Stimulated activated CD4-positive, alpha-beta T cell treated with anti-CD3 and anti-CD28 coated beads, TNF-alpha, amount 100 ng/mL, for 1 hour (primary cell): ENCODE measurements at places on chromosomes 2 and 18.

DNA sequence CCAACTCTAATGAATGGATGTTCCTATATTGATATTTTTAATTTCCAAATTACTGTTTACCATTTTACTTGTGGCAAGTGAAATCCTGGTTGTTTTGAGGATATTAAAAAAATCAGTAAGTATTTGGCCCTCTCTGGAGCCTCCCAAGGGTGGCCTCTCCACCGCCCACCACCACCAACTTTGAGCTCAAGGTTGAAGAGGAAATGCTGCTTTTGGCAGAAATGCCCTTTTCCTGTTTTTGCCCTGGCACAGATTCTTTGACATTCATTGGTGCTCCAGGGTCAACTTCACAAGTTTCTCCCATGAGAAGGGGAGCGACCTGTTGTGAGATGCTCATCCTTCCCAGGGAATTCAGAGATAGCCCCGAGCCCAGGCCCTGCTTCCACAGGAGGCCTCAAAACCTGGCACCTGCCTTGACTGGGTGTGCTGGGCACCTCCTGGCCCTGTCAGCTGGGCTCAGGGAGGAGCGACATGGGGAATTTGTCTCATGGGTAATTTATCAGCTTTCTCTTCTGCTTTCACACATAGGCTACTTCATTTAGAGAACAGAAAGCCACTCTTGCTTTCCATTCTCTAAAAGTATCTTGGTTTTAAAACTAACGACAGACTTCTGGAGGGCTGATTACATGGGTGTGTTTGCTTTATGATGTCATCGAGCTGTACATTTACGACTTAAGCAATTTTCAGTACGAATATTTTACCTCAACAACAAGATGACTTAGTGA, 6.9 kb downstream of the CD8A start:
- no peak for DNase-seq

DNA sequence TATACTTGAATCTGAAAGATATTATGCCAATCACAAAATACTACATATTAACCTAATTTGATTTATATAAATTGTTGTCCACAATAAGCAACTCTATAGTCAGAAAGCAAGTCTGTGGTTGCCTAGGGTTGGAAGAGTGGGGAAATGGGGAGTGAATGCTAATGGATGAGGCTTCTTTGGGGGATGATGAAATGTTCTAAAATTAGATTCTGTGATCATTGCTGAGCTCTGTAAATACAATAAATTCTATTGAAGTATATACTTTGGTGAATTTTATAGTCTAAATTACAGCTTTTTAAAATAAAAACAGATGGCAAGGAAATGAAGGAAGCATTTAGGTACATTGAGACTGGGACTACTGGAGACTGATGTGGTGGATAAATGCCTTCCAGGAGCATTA, 275.5 kb downstream of the MBD2 start:
- no peak for DNase-seq

- DNase-seq = no peak
Observed at GRCh38 chr2:43102366-43103092, 123.9 kb downstream of the ZFP36L2 start.

GRCh38 chr2:141554810-141555209, 576.0 kb downstream of the LRP1B start:
- no peak for DNase-seq

- DNase-seq = no peak
Observed at GRCh38 chr2:67389286-67389685, 7.8 kb upstream of the ETAA1 start.

- DNase-seq = no peak
Observed at GRCh38 chr2:227643990-227644551, 22.5 kb upstream of the SCYGR5 start.

DNA sequence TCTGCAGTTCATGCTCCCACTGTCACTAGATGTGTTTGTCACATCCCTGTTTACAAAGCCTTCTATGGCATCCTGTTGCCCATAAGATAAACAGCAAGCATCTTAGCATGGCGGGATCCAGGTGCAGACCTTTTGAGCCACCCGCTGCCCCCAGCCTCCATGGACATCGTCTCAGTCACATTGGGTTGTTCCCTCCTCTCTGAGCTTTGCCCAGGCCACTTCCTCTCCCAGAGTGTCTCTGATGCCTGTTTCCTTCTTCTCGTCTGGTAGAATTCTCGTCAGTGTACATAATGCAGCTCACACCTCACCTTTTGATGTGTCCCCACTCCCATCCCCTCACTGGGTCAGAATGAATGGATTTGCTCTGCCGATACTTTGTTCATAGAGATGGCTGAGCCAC, 239.0 kb upstream of the APCDD1 start:
- no peak for DNase-seq

- DNase-seq = no peak
Observed at GRCh38 chr18:26383454-26384270, 157.4 kb downstream of the TAF4B start.

GRCh38 chr18:45657357-45658335, 42.4 kb downstream of the SLC14A2 start:
- no peak for DNase-seq

GRCh38 chr2:74772046-74772445, 61.9 kb upstream of the HK2 start:
- DNase-seq = no peak

GRCh38 chr18:22932885-22933205, 283 bp upstream of the RBBP8 start:
- DNase-seq = no peak

DNA sequence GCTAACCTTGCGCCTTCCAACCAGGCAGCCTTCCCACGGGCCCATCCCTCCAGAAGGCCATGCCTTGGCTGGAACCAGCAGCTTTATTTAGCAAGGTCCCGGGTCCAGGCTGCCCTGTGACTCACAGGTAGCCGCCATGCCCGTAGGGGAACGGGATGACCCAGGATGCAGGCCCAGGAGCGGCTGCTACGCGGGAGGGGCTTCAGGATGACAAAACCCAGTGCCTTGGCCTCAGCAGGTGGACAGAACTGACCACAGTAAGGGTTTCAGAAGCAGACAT, 63.3 kb downstream of the RTP5 start:
- no peak for DNase-seq

DNA sequence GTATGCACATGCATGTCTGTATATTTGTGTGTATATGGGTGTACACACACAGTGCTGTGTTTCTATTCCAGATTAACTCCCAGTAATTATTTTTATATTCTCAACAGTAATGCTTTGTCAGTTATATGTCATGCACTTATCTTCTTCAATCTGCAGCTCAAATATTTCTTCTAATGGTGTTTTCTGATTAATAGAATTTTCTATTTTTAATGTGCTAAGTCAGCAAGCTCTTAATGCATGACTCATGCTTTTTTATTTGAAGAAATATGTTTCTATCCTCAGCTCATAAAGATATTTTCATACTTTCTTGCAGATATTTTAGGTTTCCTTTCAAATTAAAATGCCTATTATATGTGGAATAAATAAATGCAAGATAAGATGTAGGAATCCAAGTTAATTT, 59.7 kb upstream of the TMEM18 start:
- DNase-seq = no peak

- DNase-seq = no peak
Observed at GRCh38 chr2:222431869-222432268, 7.5 kb downstream of the SGPP2 start.

DNA sequence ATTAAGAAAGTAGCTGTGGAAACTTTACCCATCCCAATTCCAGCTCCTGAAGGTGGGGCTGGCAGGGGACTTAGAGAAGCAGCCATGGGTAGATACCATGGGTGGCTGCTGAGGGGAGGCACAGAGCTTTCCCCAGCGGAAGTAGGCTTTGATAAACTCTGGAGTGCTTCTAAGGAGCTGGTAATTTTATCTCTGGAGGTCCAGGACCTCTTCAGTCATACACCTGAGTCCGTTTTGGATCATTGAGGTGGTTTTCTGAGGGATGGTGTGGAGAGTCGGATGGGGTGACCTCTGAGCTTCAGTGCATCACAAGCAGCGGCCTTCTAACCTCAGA, 36.7 kb upstream of the BMP10 start:
- no peak for DNase-seq

GRCh38 chr2:11187083-11187619, 31.9 kb downstream of the SLC66A3 start:
- no peak for DNase-seq

- DNase-seq = no peak
Observed at GRCh38 chr2:102082571-102083392, 59.8 kb upstream of the IL1R1 start.

GRCh38 chr2:231293163-231293562, 94.7 kb downstream of the ARMC9 start:
- DNase-seq = no peak

- DNase-seq = no peak
Observed at GRCh38 chr2:163775304-163775703, 39.5 kb upstream of the FIGN start.

DNA sequence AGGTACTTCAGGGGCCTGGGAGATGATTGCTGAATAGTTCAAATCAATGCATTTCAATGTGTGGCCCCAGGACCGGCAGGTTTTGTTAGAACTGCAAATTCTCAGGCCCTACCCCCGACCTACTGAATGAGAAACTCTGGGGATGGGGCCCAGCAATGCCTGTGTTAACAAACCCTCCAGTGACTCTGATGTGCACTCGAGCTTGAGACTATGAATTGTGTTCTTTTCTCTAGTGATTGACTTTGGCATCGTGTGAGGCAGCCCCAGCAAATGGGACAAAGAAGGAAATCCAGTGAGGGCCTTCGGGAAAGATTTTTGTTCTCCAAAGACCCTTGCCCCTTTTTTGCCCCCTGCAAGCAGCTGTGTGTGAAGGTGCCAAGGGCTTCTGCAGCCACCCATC, 22.4 kb downstream of the ALK start:
- DNase-seq = no peak

- DNase-seq = no peak
Observed at GRCh38 chr2:8675543-8675942, 6.3 kb upstream of the ID2 start.

DNA sequence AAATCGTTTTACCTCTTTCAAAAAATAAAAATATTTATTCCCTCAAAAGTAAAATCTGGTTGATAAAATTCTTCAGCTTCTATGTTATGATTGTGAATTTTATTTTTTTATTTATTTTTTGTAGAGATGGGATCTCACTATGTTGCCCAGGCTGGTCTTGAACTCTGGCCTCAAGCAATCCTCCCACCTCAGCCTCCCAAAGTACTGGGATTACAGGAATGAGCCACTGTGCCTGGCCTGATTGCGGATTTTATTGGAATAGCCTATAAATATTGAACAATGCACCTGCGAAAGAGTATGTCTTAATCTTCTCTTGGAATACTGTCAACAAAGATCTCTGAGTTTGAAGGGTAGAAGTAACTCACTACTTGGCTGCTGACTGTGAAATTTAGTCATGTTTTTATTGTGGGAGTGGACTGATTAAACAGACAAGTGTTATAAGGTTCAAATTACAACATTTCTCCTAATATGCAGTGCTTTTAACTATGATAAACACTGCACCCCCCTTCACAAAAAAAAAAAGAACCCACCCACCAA, 138.0 kb downstream of the AFF3 start:
- no peak for DNase-seq

GRCh38 chr2:95306336-95306895, 9.3 kb downstream of the KCNIP3 start:
- no peak for DNase-seq

DNA sequence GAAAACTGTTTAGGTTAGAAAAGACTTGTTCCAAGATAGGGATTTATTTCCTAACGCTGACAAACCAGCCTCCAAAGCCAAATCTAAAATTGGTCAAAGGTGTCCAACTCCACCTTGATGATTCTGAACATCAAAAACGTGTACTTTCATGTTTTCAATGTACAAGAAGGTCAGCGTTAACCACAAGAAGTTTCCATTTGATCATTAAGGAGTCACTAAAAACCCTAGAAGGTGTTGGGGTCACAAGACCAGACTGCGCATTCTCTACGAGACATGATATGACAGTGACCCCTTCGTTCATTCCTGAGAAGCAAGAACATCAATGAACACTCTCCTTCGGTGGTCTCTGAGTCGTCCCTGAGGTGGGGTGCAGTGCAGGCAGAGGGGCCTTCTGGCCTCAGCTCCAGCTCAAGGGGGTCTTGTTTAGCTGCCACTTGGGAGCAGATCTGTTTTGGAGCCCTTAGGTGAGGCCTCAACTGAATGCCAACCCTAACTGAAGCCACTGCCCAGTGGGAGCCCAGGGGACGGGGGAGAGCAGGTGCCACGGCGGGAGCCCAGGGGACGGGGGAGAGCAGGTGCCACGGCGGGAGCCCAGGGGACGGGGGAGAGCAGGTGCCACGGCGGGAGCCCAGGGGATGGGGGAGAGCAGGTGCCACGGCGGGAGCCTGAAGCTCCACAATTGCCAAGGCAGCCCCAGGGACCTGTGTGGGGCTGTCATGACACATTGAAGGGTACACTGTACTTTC, 55.2 kb downstream of the PARD6G start:
- no peak for DNase-seq

- no peak for DNase-seq
Observed at GRCh38 chr18:65322895-65323294, 427.9 kb upstream of the CDH7 start.

DNA sequence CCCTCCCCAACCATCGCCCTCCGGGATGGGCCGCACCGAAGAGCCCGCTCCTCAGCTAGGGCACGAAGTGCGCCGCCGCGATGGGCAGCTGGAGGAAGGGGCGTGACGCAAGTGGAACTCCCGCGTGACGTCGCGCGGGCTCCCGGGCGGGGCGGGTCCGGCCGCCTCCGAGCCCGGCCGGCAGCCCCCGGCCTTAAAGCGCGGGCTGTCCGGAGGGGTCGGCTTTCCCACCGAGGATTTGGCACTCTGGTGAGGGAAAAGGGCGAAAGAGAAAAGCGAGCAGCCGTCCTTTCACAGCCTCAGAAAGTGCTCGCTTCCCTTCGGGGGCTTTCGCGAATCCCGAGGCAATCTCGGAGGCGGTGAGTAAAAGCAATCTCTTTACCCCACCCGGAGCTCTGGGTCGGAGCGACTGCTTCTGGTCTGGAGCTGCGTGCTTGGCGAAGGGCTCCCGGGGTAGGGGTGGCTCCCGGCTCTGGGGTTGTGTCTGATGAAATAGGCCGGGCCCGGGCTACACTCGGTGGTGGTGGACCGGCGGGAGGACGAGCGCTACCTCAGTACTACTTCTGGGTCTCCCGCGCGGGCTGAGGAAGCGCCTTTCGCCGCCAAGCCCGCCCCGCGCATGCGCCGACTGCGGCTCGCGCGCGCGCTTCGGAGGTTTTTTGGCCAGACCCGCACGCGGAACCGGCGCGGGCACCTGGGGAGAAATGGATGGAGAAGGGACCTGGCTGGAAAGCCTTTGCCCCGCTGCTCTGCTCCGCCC, at the start of gene RBBP8:
Gene RBBP8 (plus strand): TSS at position 123 of the 760 bp plus-strand sequence. CDS start 3,524 bp downstream, outside the sequence.
- peak; percentile 61 for DNase-seq

DNA sequence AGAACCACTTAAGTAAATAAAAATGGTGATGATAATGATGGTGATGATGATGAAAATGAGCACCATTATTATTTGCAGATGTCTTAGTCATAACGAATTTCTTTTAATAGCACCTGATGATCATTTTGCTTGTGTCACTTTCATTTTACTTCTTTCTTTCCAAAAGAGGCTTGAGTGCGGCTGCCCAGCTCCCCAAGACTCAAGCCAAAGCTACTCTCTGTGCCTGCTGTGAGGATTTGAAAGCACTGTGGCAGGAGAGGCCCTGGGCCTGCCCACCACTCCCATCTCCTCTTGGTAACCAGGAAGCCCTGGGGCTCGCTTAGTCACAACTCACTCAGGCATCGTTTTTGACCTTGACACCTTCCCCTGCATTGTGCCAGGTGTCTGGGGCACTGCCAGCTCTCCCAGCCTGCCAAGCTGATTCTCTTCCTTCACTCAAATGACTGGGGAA, 41.2 kb downstream of the RPL37A start:
- DNase-seq = no peak

GRCh38 chr2:182179176-182179575, 193.5 kb downstream of the PPP1R1C start:
- DNase-seq = no peak

GRCh38 chr18:34867520-34867919, 157.4 kb downstream of the DTNA start:
- no peak for DNase-seq

GRCh38 chr2:217419055-217419671, 559.3 kb upstream of the TNP1 start:
- DNase-seq = no peak
